ENCODE measurements at places on chromosomes 6 and 20.

DNA sequence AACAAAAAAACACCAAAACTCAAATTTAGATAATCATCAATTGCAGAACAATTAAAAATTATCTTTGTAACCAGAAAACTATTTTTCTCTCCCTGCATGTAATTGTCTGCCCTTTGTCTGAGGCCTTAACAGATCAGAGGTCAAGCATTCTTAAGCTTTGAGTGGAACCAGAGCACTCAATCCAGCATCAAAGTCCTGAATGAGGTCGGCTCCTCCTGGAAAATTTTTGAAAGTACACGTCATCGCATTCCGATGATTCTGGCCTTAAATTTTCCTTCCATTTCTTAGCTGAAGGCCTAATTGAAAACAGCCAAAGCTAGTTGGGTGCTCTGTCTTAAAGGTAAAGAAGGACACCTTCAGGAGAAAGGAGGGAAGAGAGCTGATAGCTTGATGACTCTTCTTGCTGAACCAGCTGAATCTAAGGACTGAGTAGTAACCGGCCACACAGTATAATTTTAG lies 510.2 kb upstream of the SULF2 start:
- DNase-seq: no peak

- DNase-seq: no peak
Observed at GRCh38 chr6:36020154-36020553, 4.3 kb downstream of the SLC26A8 start.

GRCh38 chr6:16705081-16705993 lies 55.9 kb downstream of the ATXN1 start:
- no peak for DNase-seq

- DNase-seq: no peak
Observed at GRCh38 chr20:63017076-63017825, 10.5 kb upstream of the BHLHE23 start.

- DNase-seq: no peak
Observed at GRCh38 chr6:112156668-112157067, 69.3 kb downstream of the FAM229B start.

- DNase-seq: no peak
Observed at GRCh38 chr6:168844821-168845609, 404.0 kb downstream of the SMOC2 start.

DNA sequence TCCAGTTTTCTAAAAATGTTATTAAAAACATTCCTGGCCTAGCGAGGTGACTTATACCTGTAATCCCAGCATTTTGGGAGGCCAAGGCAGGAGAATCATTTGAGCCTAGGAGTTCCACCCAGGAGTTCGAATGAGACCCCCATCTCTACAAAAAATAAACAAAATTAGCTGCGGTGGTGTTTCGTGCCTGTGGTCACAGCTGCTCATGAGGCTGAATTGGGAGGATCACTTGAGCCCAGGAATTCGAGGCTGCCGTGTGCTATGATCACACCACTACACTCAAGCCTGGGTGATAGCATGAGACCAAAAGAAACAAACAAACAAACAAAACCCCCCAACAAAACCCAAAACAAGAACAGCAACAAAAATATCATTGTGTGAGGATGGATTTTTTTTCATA lies 19.8 kb upstream of the POLR1H start:
- DNase-seq: no peak

GRCh38 chr20:31562241-31562640 lies 42.8 kb upstream of the ID1 start:
- no peak for DNase-seq

DNA sequence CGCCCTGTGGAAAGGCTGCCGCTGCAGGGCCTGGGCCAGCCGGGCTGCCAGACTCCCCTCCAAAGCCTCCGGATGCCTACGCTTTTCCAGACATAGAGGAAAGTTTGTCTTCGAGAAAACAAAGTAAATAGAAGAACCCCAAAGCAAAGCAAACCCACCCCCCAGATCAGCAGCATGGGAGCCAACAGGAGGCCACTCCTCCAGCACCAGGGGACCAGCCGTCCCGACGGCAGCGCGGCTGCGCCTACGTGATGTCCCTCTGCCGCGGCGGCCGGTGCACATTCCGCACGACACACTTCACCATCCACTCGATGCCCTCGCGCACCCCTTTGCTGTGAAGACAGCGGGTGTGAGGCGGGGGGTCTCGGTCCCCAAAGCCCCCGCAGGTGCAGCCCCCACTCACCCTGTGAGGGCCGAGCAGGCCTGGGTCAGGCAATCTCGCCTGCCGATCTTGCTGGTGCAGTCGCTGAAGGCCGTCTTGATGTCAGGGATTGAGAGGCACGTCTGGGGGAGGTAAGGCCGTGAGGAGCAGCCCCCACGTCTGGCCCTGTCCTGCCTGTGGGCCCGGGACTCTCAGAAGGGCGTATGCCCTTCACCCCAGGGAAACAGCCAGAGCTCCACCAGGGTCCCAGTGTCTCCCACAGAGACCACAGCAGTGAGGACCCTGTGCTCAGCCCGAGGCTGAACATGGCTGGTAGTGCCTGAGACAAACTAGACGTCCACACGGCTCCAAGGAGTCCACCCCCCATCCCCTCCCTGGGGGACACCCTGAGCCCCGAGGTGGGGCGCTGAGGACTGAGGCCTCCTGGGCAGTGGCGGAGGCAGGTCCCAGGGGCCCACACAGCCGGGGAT lies 4.0 kb downstream of the TNFRSF6B start:
- no peak for DNase-seq

DNA sequence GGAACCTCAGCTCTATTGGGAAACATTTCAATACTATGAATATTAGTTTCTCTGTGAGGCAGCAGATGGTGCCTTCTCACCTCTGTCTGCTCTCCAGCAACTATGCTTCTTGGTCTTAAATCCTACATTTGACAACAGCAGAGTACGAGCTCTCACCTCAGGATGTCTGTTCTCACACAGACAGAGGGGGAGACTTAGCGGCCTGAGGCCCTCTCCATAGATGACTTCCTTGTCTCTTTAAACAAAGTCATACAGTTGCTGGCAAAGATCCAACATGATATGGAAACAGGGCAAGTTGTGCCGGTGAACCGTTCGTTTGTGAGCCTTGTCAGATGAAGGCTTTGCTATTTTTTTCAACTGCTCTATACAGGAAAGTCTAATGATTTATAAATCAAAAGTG lies 43.7 kb upstream of the GABRR1 start:
- DNase-seq: peak; percentile 25

DNA sequence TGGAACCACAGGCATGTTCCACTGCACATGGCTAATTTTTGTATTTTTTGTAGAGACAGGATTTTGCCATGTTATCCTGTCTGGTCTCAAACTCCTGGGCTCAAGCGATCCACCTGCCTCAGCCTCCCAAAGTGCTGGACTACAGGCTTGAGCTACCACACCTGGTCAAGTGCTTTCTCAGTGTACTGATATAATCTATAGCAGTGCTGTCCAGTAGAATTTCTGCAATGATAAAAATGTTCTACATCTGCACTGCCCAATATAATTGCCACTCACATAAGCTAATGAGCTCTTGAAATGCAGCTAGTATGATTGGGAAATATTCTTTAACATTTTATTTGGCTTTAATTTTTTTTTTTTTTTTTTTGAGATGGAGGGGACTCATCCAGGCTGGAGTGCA lies 64.2 kb downstream of the C6orf52 start:
- no peak for DNase-seq

DNA sequence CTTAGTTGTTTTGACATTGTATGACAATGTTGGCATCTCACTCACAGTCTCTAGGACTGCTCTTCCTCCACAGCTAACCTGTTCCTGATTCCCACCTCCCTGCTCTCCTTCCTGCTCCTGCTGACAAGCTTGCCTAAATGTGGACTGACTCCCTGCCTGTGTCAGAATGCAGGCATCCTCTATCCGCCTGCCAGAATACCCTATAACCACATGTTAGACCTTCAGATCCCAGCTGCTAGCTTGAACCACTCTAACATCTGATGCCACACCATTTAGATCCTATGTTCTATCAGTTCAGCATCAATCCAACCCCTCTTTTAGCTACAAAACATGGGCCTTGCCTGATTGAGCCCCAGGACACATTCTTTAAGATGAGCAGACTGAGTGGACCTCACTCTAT lies 12.2 kb downstream of the FILIP1 start:
- DNase-seq: no peak

Measured in NCI-H1436 treated with DMSO at 0.1 percent for 48 hours (cell line).